ENCODE measurements at places on chromosomes 12 and 14. TPM values are rescaled to one million over a fixed set of nuclear protein-coding genes. Genes with fewer than 3 reads are reported as not detected.

LBHD2 gene
- total RNA-seq, result 0.09 TPM

GRCh38 chr12:19129122-19129485 is 429 bp upstream of the PLEKHA5 start:
- no peaks in the 10 kb centered on the region for H3K27me3 ChIP-seq
- DNase-seq, result peak; percentile 81
- peak overlapping the region; percentile 50 for H3K4me3 ChIP-seq
- peak overlapping the region; percentile 90 for H3K27ac ChIP-seq

DNA sequence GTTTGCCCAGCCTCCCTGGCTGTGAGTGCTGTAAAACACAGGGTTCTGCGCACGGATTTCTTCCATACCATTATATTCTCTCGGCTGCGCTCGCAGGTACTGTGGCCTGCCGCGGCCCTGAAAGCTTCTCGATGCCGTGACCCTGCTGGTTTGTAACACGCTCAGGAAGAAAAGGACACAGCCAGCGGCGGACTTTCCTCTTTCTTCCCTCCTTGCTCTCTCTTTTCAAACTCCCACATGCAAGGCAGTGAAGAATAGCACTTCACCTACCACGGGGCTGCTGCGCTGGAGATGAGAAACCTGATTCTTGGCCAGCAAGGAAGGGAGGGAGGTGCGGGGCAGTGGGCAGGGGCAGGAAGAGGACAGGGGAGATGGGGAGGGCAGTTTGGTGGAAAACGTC is 130.2 kb downstream of the RBM19 start:
- no peaks in the 10 kb centered on the region for H3K36me3 ChIP-seq
- H3K27ac ChIP-seq, result no peak overlapping the region
- DNase-seq, result no peak
- H3K27me3 ChIP-seq, result no peaks in the 10 kb centered on the region
- no peak overlapping the region for H3K4me3 ChIP-seq
- H3K4me1 ChIP-seq, result peaks cover 10% of the 10 kb centered on the region

GPR68 gene
- 0.35 TPM for total RNA-seq

DNA sequence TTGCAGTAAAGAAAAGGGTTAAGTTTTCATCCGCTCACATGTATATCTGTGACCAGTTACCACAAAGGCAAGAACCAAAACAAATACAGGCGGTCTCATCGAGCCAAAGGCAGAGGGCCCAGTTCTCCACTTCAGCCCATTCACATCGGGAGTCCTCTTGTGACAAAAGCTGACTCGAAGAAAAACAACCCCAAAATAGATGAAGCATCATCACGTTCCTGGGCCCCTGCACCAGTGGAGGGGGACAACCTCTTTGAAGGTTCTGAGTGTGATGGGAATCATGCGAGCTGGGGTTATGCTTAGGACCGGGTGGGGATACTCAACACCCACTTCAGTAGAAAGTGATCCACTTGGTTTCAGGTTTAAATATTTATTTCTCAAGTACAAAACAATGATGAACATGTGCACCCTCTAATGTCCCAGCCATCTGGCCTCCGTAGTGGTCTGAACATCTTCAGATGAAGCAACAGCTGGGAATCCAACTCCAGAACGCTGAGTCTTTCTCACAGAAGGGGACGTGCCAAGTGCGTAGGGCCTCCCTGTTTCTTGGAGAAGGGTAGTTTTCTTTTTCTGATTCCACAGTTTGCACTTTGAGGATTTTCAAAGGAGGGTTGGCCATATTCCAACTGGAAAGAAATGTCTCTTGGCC is 8.4 kb downstream of the GSC start:
- peaks cover 49% of the 10 kb centered on the region for H3K27me3 ChIP-seq
- H3K27ac ChIP-seq, result peak overlapping the region; percentile 29
- H3K36me3 ChIP-seq, result no peaks in the 10 kb centered on the region
- H3K4me1 ChIP-seq, result peaks cover 13% of the 10 kb centered on the region
- DNase-seq, result peak; percentile 90

Data from muscle of leg (tissue), 16 donors.